ENCODE measurements at places on chromosomes 5 and 9.

DNA sequence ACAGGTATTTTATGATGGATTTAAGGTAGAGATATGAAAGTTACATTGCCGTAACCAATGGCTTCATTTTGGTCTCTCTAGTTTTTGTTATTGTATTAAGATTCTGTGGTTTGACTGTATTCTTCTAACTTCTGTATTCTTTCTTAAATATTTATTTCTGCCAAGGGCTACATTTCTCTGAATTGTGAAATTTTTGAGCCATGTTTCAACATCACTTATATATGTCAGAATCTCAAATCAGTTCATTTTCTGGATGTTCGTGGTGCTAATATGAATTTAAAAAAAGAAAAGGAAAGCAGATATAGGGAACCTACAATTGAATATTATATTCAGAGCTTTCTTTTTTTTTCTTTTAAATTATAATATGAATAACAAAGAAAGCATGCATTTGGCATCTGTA is 142.7 kb downstream of the ANXA1 start:
- no peak for DNase-seq

- DNase-seq: no peak
These were observed 423.7 kb downstream of the ANXA1 start for GRCh38 chr9:73575101-73576060.

DNA sequence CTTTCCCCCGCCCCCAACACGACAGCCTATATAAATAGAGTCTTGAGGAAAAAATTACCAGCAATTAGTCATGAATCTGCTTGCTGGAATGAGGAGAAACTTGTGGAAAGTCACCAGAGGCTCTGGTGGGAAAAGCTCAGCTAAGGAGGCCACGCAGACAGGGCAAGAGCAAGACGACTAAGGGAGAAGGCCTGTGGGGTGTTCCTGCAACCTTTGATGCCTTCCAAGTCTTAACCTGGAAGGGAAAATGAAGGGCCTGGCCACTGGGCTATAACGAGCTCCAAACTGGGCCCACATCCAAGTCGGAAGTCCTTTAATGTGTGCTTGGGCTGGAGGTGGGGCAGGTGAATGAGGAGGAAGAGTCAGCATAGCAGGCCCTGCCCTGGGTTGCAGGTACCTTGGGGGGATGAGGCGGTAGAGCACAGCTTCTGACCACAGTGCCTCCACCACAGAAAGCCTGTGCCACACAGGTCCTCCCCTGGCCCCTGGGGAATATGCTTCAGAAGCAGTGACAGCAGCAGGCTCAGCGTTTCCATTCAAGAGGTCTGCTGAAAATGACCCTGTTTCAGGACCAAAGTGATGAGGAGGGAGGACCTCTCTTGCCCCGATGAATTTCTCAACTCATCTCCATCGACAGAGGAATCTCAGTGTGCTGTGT is 92.8 kb upstream of the LRRTM2 start:
- DNase-seq: no peak

DNA sequence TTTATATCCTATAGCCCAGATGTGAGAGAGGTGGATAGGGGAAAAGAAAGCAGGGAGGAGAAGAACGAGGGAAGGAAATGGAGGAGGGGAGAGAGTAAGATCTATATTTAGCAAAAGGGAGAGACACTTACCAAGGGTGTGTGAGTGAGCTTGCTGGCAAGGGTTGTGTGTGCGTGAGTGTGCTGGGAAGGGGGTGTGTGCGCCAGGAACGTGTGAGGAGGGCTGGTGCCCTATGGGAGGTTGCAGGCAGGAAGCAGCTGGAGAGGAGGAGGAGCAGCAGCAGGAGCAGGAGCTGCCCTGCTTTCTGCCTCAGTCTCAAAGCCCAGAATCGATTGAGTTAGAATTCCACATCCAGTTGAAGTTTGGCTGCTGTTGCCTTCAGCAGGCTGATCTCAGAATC is 148.3 kb upstream of the RUSC2 start:
- DNase-seq: no peak

- no peak for DNase-seq
These were observed 16.5 kb downstream of the F2RL2 start for GRCh38 chr5:76606701-76607100.

GRCh38 chr5:32443145-32443540 is 1.4 kb downstream of the ZFR start:
- DNase-seq: no peak

GRCh38 chr9:107706701-107707427 is 217.3 kb upstream of the KLF4 start:
- no peak for DNase-seq

- no peak for DNase-seq
These were observed 1.5 kb upstream of the SEMA5A start for GRCh38 chr5:9547122-9547947.

GRCh38 chr9:127768698-127769097 is 9.8 kb downstream of the SH2D3C start:
- DNase-seq: no peak

GRCh38 chr9:114678130-114678529 is 3.9 kb downstream of the TEX48 start:
- no peak for DNase-seq

- DNase-seq: no peak
These were observed 7.1 kb downstream of the RAPGEF1 start for GRCh38 chr9:131732636-131733289.

DNA sequence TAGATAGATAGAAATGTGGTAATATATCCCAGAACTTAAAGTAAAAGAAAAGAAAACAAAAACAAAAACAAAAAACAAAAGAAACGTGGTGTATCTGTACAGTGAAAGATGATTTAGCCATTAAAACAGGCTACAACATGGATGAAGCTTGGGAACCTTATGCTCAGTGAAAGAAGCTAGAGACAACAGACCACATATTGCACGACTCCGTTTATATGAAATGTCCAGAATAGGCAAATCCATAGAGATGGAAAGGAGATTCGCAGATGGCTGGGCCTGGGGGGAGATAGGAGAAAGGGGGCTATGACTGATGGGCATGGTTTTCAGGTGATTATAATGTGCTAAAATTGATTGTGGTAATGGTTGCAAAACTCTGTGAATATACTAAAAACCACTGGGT is 86.6 kb downstream of the ROR2 start:
- DNase-seq: no peak

- DNase-seq: no peak
These were observed 337.4 kb downstream of the ADAMTS6 start for GRCh38 chr5:65144136-65144871.

- no peak for DNase-seq
These were observed 315.2 kb downstream of the PSAT1 start for GRCh38 chr9:78612091-78612490.

- no peak for DNase-seq
These were observed 108.9 kb upstream of the CHD1 start for GRCh38 chr5:99037668-99038067.

DNA sequence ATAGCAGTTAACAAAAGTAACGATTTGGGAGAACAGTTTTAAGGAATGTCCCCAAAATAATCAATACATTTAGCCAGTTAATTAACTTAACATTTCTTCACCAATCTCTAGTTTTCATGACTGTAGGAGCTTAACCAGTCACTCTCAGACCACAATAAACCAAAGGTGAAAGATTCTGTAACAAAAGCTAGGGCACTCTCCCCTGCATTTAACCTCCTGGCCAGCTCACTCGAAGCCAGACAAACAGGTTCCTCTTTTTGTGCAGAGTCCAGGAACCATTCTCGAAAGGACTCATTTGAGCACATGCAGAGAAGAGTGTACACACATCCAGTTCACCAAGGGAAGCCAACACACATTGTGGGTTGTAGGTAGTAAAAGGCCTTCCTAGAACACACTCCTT is 6.5 kb downstream of the IL7R start:
- DNase-seq: no peak

- DNase-seq: no peak
These were observed 519.6 kb downstream of the RAB3C start for GRCh38 chr5:59102437-59102836.

- DNase-seq: no peak
These were observed 5.8 kb downstream of the ACOT12 start for GRCh38 chr5:81388169-81388568.

- DNase-seq: no peak
These were observed 435.5 kb downstream of the TAF11L14 start for GRCh38 chr5:18069790-18070189.

DNA sequence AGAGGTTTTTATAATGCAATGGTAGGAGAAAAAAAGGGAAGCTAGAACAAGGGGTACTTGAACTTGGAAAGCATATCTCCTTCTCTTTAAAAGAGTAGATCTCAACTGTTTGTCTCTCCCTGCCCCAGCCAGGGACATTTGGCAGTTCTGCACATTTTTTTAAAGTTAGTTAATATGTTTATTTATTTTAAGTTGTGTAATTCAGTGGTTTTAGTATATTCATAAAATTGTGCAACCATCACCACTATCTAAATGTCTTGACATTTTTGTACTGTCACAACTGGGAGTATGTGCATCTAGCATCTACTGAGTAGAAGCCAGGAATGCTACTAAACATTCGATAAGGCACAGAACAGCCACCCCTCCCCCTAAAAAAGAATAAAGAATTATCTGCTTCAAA is 103.5 kb upstream of the DPYSL3 start:
- DNase-seq: no peak

DNA sequence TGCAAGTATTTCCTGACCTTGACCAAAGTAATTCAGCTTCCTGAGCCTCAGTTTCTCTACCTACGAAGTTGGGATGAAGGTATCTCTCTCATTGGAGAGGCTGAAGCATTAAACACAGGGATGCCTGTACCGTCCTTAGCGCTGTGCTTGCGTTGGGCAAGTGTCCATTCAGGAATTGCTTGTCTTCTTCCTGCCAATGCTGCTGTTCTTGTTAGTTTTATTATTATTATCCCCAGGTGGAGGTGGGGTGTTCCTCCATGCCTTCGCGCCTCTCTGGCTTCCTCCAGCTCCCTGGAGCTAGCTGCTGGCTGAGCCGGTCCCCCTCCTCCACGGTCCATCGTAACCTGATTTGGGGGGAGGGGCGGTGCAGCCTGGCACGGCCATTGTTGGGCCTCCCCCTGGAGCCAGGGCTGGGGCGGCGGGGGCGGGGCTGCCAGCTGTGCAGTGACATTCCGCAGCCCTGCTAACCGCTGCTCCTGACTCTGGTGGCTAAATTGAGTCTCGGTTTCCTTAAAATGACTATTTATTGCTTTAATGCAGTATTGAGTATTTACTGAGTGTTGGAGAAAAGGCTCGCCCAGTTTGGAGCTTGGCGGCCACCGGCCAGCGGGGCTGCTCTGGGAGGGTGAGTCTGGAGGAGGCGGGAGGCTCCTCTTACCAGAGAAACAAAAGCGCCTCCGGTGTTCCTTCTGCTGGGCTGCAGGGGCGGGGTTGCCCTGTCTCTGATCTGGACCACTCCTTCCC is 51.3 kb downstream of the LMX1B start:
- DNase-seq: no peak

GRCh38 chr9:134894136-134894860 is 13.7 kb downstream of the FCN2 start:
- no peak for DNase-seq

- no peak for DNase-seq
These were observed 19.5 kb upstream of the IRF1 start for GRCh38 chr5:132510076-132510475.

GRCh38 chr9:1747417-1747967 is 267.7 kb upstream of the SMARCA2 start:
- no peak for DNase-seq

- no peak for DNase-seq
These were observed 266.1 kb downstream of the SMARCA2 start for GRCh38 chr9:2281031-2281802.

DNA sequence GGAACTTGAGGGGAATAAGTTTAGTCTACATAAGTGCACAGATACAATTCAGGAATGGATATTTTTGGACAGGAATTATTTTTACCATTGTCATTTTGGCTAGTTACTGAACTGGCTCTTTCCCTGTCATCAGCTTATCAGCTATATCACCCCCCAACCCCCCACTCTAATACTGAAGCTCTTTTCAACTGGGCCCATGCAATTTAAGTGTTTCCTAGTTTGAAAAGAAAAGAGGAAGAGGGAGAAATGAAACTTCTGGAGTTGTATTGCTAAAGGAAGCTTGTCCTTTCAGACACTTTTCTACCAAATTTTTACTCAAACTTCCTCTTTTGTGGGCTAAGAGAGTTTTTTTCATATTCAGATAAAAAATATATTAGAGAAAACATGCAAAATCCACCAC is 18.5 kb upstream of the TIMD4 start:
- DNase-seq: no peak

- no peak for DNase-seq
These were observed 76.7 kb downstream of the STRBP start for GRCh38 chr9:123191680-123192079.

GRCh38 chr5:1759378-1759970 is 40.2 kb downstream of the MRPL36 start:
- DNase-seq: no peak

- DNase-seq: no peak
These were observed 529 bp upstream of the TPM2 start for GRCh38 chr9:35690294-35690613.

DNA sequence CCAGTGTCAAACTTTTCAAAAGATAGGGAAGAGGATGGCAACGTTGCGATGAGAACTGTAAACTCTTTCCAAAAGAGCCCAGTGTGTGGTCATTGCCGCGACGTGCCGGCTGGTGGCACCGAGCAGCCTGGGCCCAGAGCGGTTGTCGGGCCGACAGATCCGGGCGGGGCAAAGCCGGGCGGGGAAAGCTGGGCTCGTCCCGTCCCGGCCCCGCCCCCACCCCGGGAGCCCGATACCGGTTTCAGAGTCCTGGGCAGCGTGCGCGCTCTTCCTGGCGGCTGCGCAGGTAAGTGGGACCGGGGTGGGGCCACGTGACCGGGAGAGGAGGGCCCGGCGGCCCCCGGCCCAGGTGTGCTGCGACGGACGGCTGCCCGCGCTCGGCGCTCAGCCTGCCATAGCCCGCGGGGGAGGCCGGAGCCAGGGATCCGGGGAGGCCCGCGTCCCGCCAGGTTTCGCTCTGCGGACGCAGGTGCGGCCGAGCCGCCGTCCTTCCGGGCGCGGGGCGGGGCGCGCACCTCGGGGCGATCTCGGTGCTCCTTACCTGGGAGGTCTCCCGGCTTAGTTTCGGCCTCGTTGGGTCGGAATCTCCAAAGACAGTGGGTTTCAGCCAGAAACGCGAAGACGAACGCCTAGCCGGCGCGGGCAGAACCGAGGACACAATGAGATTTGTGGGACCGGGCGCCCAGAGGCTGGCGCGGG is at the start of gene MARVELD2:
Gene MARVELD2 (plus strand): TSS at position 232 of the 699 bp plus-strand sequence. CDS start 4,270 bp downstream, outside the sequence.
- peak; percentile 58 for DNase-seq

- DNase-seq: no peak
These were observed 2000.1 kb downstream of the EFNA5 start for GRCh38 chr5:105670596-105670995.

- no peak for DNase-seq
These were observed 25.8 kb downstream of the DDX46 start for GRCh38 chr5:134784241-134784920.

Measured in cortex of kidney (tissue), 1 donor.